ENCODE measurements at places on chromosomes 3 and 15.

DNA sequence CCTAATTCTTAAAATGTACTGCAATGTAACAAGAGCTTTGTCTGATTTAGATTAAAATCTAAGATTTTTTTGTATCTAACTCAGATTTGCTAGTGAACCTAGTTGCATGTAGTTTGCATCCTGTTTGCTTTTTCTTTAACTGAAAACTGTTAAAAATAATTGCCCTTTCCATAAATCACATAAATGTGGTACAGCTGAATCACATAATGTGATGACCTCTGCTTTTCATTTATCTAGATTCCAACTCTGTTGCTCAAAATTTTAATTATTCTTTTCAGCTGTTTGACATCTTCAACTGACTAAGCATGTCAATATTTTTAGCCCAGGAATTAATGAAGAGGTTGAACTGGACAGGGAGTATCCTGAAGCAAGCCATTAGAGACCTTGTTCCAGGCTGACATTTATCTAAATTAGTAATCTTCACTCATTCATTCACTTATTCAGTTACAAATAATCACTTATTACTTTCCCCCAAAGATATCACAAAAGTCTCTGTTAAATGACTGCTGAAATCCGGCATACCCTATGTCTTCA, 101.9 kb upstream of the PLXND1 start:
- DNase-seq = no peak

- no peak for DNase-seq
Measured at GRCh38 chr15:80587816-80588456, 107.2 kb upstream of the ABHD17C start.

DNA sequence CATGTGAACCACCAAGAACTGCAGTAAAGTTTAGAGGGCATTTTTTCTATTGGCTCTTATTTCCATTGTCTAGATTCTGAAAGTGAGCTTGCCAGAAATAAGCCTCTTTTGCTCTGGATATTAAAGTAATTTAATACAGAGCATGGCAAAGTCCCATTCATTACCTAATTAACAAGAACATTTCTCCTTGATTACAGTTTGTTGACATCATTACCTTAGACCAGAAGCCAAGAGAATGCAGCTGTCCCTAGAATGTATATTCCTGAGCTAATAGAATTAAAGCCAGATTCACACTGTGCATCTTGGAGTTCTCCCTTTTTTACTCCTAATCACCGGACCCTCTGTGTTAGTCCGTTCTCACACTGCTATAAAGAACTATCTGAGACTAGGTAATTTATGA, 46.4 kb upstream of the TM4SF4 start:
- no peak for DNase-seq

DNA sequence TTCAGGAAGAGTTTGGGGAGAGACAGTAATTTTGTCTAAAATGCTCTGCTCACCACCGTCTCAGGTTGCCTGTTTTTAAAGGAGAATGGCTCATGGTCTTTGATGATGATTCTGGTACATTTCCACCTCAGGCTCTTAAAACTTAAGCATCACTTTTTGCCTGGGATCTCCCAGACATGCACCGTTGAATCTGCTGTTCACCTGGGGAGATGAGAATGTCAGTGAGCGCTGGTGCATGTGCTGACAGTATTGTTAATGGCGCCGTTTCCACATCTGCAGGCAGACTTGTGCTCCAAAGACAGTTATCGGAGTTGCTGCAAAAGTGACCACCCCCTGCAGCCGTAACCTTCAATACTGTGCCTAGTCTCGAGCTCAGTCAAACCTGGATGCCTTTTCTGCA, 219.0 kb upstream of the TPM1 start:
- no peak for DNase-seq

- no peak for DNase-seq
Measured at GRCh38 chr15:32998979-32999672, 195.4 kb downstream of the FMN1 start.

DNA sequence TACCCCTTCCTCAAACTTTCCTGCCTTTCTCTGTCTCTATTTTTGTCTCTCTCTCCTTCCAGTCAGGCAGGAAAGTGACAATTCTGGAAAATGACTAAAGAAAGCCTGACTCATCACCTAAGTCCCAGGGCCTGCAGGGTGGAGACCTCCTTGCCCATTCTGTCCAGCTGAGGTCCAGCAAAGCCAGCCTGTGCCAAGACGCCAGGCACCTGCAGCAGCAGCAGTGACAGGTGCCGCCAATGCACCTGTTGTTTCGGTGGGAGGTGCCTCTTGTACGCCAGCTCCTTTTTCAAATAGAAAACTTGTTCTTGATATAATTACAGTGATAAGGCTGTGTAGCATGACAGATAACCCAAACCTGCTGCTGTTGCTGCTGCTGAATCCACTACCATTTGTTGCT, 501.3 kb downstream of the NTRK3 start:
- no peak for DNase-seq

GRCh38 chr3:101038393-101038792, 45.2 kb upstream of the ABI3BP start:
- no peak for DNase-seq

DNA sequence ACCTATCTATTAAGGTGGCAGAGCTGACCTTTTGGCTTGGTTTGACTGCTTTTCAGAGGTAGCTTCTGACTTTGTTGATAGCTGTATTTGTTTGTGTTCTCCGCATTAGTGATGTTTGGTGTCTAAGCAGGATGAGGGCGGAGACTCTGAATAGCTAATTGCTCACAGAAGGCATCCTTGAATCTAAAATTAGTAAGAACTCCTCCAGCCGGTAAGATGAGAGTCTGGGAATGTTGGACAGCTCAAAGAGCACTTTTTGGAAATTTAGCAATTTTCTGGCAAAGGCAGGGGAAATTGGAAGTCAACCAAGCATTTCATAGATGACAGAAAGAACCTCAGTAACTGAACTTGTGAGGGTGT, 174.1 kb downstream of the KLHL25 start:
- DNase-seq = no peak

GRCh38 chr3:193605876-193606275, 12.9 kb downstream of the OPA1 start:
- DNase-seq = peak; percentile 18

GRCh38 chr15:42133886-42134502, 22.4 kb downstream of the PLA2G4F start:
- no peak for DNase-seq

- no peak for DNase-seq
Measured at GRCh38 chr15:95105229-95105628, 873.9 kb downstream of the MCTP2 start.

- DNase-seq = no peak
Measured at GRCh38 chr15:79170256-79170664, 79.7 kb upstream of the RASGRF1 start.

GRCh38 chr3:108182339-108182738, 39.9 kb downstream of the IFT57 start:
- no peak for DNase-seq

DNA sequence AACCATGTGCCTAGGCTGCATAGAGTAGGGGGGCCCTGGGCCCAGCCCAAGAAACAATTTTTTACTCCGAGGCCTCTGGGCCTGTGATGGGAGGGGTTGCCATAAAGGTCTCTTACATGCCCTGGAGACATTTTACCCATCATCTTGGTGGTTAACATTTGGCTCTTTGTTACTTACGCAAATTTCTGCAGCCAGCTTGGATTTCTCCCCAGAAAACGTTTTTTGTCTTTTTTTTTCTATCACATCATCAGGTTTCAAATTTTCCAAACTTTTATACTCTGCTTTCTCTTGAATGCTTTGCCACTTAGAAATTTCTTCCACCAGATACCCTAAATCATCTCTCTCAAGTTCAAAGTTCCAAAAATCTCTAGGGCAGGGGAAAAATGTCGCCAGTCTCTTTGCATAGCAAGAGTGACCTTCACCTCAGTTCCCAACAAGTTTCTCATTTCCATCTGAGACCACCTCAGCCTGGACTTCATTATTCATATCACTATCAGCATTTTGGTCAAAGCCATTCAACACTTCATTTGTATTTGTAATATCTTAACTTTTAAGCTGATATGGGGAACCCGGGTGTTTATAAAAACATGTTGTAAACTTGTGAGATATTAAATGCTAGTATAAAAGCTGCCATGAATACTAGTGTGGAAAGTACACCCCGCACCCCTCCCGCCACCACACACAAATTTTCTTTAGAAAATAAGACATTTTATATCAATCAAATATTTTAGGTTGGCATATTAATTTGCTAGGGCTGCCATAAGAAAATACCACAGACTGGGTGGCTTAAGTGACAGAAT, 56.0 kb upstream of the PLSCR4 start:
- no peak for DNase-seq

- DNase-seq = no peak
Measured at GRCh38 chr15:25641361-25641760, 202.5 kb upstream of the UBE3A start.

GRCh38 chr15:46131876-46132275, 497.0 kb downstream of the SQOR start:
- DNase-seq = no peak

DNA sequence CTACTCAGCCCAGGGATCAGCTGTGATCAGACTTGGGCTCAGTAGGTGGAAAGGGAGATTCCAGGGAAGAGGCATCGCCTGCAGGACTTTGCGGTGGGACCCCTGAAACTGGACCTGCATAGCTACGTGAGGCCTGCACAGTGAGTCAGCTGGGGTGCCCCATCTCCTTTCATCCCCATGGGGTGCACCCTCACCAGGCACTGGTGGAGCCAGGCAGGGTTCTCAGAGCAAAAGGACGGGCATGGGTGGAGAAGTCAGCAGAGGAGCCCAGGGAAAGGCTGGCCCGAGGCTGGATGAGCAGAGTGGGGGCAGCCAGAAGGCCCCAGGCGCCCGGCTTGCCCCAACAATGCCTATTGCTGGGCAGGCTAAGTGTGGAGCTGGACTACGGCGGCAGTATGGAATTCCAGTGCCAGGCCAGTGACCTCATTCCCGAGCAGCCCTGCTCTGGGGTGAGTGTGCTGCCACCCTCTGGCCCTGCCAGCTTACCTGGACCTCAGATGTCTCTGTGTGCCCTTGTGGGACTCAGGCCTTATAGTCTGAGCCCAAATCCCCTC, 19.7 kb downstream of the ACAA1 start:
- DNase-seq = no peak

GRCh38 chr3:185215873-185216606, 37.8 kb downstream of the EHHADH start:
- no peak for DNase-seq

- DNase-seq = no peak
Measured at GRCh38 chr3:127763816-127764215, 58.5 kb downstream of the MGLL start.
